Memory B cell (primary cell): ENCODE measurements at places on chromosomes 12 and 14.
A peak's percentile ranks its signal among the peaks of the same experiment; 100 is the strongest.

DNA sequence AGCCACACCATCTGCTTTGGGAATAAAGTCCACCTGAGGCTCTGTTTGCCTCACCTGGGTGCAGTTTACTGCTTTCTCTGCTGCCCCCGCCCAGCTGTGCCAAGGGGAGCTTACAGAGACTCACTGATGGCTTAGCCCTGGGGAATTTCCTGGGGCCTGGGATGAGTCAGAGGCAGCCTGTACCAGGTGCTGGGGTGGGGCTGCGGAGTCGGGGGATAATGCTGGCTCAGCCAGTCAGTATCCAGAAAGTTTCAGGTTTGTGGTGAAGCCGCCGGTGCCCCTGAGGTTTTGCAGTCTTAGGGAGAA lies 22.3 kb downstream of the PLEKHG3 start:
- H3K27ac ChIP-seq: no peak overlapping the region
- no peak overlapping the region for H3K4me3 ChIP-seq
- H3K27me3 ChIP-seq: peaks cover 7% of the 10 kb centered on the region
- H3K36me3 ChIP-seq: no peaks in the 10 kb centered on the region

DNA sequence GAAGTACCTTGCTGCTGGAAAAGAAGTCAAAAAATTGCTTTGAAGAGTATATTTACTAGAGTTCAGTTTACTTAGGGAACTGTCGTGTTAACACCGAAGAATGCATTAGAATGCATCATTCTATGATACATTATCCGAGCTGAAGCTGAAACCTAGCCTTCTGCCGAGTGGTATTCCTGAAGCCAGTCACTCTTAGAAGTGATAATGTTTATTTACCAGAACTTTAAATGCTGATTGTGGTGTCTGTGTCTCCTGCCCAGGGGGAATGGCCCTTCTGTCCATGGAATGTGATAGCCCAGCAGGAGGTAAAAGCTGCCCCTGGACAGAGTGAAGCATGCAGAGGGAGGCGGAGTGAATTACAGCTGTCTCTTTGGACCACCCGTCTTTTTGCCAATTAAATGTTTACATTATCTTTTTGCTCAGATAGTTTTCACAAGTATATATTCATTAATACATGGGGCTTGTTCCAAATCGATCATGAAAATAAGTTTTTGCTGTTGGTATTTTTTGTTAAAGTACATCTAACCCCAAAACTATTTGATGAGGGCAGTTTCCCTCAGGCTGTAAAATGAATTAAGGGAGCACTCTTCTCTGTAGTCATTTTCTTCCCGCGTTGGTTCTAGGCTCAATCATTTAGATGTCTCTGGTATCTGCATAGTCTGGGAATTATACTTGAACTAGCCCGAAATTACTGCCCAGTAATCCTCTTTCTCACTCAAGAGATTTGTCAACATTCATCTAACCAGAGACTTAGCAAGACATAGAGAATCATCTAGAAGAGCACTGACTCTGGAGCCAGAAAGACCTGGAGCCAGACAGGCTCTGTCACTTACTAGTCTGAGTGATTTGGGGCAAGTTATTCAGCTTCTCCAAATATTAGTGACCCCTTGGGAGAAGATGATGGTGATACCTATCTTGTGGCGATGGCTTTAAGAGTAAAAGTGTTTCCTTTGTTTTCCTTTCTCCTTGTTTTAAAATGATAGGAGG lies 147.6 kb downstream of the CRADD start:
- H3K27me3 ChIP-seq: no peaks in the 10 kb centered on the region
- peaks cover 2% of the 10 kb centered on the region for H3K4me1 ChIP-seq
- DNase-seq: no peak
- no peak overlapping the region for H3K4me3 ChIP-seq

GRCh38 chr12:49503674-49504180 lies 35.1 kb upstream of the KCNH3 start:
- no peak overlapping the region for H3K27ac ChIP-seq
- no peaks in the 10 kb centered on the region for H3K4me1 ChIP-seq
- H3K4me3 ChIP-seq: no peak overlapping the region
- peaks cover 12% of the 10 kb centered on the region for H3K36me3 ChIP-seq

DNA sequence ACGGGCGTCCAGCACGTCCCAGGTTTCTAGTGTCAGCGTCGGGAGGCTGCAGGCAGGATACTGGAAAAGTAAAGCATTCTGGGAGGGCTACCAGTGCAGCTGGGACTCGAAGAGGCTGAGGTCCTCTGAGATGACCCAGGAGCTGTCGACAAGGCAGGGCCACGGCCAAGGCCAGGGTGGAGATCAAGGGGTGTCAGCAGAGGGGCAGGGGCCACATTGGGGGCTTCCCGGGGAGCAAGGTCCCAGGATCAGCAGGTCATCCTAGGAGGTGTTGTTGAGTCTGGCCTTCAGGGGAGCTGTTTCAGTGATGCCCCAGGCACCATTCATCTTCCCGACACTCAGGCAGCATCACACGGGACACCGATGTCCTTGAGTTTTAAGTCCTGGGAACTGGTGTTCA lies 377.8 kb upstream of the SFSWAP start:
- H3K27me3 ChIP-seq: peaks cover 10% of the 10 kb centered on the region
- H3K36me3 ChIP-seq: no peaks in the 10 kb centered on the region
- no peak for DNase-seq
- H3K4me3 ChIP-seq: no peak overlapping the region
- H3K27ac ChIP-seq: no peak overlapping the region

DNA sequence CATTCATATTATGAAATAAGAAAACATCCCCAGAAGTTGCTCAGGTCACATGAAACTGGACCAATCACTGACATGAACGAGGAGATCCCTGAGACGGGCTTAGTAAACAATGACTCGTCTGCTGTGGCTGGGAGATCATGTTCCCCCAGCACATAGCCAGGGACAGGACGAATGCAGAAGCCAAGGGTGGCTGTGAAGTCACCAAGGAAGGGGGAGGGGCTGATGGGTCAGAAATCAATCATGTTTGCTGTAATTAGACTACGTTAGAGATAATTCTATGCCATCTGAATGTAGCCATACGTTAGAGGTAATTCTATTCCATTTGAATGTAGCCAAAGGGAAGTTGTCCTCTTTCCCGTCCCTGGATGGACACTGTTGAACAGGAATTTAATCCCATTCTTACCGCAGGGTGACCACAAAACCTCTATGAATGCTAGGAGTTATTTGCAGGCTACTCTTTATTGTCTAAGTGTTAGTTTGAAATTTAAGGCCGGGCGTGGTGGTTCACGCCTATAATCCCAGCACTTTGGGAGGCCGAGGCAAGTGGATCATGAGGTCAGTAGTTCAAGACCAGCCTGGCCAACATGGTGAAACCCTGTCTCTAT lies 332.9 kb downstream of the TMEM132D start:
- no peak overlapping the region for H3K4me3 ChIP-seq
- no peaks in the 10 kb centered on the region for H3K4me1 ChIP-seq
- no peak for DNase-seq
- H3K27ac ChIP-seq: no peak overlapping the region

GRCh38 chr14:21415329-21415728 lies 31.5 kb upstream of the SUPT16H start:
- peaks cover 36% of the 10 kb centered on the region for H3K36me3 ChIP-seq
- no peak overlapping the region for H3K4me3 ChIP-seq

- no peak overlapping the region for H3K4me3 ChIP-seq
- H3K4me1 ChIP-seq: no peaks in the 10 kb centered on the region
- H3K27me3 ChIP-seq: no peaks in the 10 kb centered on the region
These were observed 247.5 kb upstream of the NOVA1 start for GRCh38 chr14:26845151-26845818.

DNA sequence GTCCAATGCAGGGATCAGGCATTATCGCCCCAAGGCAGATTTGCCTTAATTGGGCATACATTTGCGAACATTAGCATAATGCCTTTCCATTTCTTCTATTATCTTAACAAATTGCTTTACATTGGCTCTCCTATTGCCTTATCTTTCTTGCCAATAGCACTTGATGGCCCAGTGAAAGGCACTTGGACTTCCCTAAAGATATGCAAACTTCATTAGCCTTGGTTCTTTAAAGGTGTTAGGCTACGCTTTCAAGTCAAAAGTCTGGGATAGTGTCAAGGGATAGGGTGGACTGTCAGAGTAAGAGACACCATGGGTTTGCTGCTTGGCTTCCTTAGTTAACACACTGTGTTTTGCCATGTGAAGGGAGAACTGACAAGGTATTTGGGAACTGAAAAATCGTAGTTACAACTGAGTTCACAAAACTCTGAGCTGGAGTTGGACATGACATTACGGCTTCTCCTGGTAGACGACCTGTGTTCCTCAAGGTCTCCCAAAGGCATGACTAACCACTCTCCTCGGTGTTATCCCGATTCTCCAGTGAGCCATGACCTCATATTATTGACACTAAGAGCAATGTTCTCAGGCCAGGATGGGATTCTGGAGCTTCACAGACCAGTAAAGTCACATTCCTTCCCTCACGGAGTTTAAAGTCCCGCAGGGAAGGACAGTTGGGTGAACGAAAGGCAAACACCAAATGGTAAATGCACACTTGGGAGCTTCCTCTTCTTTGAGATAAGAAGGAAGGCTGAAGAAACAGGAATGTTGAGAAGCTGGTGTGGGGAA lies 65.2 kb downstream of the TBC1D30 start:
- no peak overlapping the region for H3K27ac ChIP-seq
- H3K4me1 ChIP-seq: no peaks in the 10 kb centered on the region
- no peak overlapping the region for H3K4me3 ChIP-seq
- no peaks in the 10 kb centered on the region for H3K36me3 ChIP-seq

- peak overlapping the region; percentile 1 for H3K4me3 ChIP-seq
- no peaks in the 10 kb centered on the region for H3K27me3 ChIP-seq
- H3K27ac ChIP-seq: peak overlapping the region; percentile 76
- no peak for DNase-seq
- peaks cover 27% of the 10 kb centered on the region for H3K4me1 ChIP-seq
These were observed 50.5 kb upstream of the HIF1A start for GRCh38 chr14:61644834-61645233.

GRCh38 chr12:113802000-113802749 lies 163.9 kb downstream of the RBM19 start:
- no peak overlapping the region for H3K27ac ChIP-seq
- DNase-seq: no peak
- peaks cover 12% of the 10 kb centered on the region for H3K36me3 ChIP-seq
- no peaks in the 10 kb centered on the region for H3K27me3 ChIP-seq
- no peaks in the 10 kb centered on the region for H3K4me1 ChIP-seq
- no peak overlapping the region for H3K4me3 ChIP-seq

DNA sequence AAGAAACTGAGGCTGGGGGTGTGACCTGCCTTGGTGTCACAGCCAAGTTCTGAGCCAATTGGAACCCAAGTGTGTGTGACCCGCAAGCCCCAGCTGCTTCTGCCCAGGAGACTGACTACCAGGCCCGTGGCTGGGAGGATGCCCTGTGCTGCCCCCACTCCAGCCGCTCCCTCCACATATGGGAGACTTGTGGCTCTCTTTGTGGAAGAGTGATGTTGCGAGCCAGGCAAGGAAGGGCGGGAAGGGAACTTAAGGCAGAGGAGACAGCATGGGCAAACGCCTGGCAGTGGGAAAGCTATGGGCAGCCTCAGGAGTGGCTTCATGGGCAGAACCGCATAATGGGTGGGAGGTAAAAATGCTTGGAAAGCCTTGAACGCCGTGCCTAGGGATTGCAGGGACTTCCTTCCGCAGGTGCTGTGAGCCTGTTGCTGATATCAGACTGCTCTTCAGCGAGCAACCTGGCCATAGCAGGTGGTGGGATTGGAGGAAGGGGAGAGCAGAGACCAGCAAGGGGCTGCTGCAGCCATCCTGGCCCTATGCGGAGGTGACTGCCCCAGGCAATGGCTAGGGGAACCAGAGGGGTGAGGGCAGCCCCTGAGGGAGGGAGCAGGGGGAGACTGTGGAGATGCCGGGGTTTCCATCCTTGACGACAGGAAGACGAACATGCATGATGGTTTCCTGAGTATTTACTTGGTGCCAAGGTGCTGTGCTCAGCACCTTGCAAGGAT lies 115.7 kb downstream of the LGMN start:
- H3K36me3 ChIP-seq: peaks cover 12% of the 10 kb centered on the region
- no peaks in the 10 kb centered on the region for H3K27me3 ChIP-seq
- peak overlapping the region; percentile 39 for H3K27ac ChIP-seq
- peaks cover 24% of the 10 kb centered on the region for H3K4me1 ChIP-seq

GRCh38 chr12:67085699-67086098 lies 183.5 kb upstream of the CAND1 start:
- no peak overlapping the region for H3K4me3 ChIP-seq
- H3K27me3 ChIP-seq: peaks cover 3% of the 10 kb centered on the region
- H3K4me1 ChIP-seq: no peaks in the 10 kb centered on the region
- H3K36me3 ChIP-seq: no peaks in the 10 kb centered on the region
- no peak overlapping the region for H3K27ac ChIP-seq

DNA sequence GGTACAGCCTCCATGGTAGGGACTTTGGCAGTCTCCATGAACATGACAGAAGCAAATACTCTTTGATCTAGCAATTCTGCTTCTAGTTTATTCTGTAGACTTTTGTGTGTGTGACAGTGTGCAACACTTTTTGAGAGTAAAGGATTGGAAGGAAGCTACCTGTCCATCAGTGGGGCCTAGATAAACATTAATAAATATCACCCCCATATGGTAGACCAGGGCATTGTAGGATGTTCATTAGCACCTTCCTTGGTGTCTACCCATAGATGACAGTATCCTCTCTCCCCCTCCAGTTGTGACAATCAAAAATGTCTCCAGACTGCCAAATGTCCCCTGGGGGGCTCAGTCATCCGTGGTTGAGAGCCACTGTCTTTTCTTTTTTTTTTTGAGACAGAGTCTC lies 10.8 kb downstream of the SNRNP35 start:
- DNase-seq: no peak
- no peak overlapping the region for H3K4me3 ChIP-seq
- peaks cover 9% of the 10 kb centered on the region for H3K4me1 ChIP-seq
- H3K36me3 ChIP-seq: peaks cover 10% of the 10 kb centered on the region
- H3K27me3 ChIP-seq: no peaks in the 10 kb centered on the region
- peak overlapping the region; percentile 62 for H3K27ac ChIP-seq

- H3K27me3 ChIP-seq: peaks cover 3% of the 10 kb centered on the region
- DNase-seq: no peak
- H3K4me1 ChIP-seq: peaks cover 3% of the 10 kb centered on the region
- H3K27ac ChIP-seq: no peak overlapping the region
- no peak overlapping the region for H3K4me3 ChIP-seq
These were observed 36.2 kb upstream of the APPL2 start for GRCh38 chr12:105272152-105272551.

DNA sequence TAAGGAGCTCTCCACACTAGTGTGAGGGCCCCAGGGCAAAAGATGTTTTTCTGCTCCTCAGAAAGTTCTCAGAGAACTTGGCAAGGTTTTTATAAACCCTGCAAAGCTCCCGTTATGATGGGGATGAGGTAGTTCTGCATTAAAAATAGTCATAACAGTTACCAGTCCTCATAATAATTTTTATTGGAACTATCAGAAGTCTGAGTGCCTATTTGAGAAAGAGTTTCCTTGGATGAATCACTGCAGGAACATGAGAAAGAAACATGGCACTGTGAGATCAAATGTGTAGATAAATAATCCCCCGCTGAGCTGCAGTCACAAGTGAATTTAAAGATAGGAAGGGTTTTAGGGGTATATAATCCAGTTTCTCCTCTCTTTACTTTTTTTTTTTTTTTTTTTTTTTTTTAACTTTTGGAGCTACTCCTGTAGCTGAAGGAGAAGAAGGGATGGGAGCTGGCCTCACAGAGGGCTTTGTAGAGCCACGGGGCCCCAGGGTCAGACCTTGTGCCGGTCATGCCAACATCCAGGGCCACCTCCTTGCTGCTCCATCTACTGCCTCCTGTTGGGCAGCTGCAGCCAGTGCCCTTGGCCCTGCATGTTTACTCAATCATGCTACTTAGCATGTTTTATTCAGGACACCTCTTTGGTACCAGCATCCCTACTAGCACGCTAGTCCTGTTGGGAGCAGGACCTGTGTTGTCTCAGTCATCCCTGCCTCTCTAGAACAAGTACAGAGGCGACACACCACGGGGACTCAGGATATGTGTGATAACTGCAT lies 39.5 kb downstream of the EVL start:
- peaks cover 52% of the 10 kb centered on the region for H3K4me1 ChIP-seq
- no peaks in the 10 kb centered on the region for H3K27me3 ChIP-seq

- no peak overlapping the region for H3K27ac ChIP-seq
- no peak for DNase-seq
- no peaks in the 10 kb centered on the region for H3K36me3 ChIP-seq
These were observed 245.1 kb upstream of the EGLN3 start for GRCh38 chr14:34195964-34196363.
